ENCODE measurements at places on chromosomes 3 and 15.

DNA sequence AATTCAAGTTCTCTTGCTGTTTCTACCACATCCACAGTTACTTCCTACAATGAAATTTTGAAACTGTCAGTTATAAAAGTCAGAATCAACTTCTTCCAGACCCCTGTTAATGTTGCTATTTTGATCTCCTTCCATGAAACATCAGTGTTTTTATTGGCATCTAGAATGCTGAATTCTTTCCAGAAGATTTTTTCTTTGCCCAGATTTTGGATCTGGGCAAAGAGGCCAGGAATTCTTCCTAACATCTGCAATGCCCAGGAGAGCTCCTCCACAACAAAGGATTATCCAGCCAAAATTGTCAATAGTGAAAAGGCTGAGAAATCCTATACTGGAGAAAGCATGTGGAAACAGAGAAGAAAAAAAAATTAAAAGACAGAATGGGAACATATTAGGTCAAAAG lies 75.5 kb downstream of the SERPINI1 start:
- DNase-seq, result no peak

DNA sequence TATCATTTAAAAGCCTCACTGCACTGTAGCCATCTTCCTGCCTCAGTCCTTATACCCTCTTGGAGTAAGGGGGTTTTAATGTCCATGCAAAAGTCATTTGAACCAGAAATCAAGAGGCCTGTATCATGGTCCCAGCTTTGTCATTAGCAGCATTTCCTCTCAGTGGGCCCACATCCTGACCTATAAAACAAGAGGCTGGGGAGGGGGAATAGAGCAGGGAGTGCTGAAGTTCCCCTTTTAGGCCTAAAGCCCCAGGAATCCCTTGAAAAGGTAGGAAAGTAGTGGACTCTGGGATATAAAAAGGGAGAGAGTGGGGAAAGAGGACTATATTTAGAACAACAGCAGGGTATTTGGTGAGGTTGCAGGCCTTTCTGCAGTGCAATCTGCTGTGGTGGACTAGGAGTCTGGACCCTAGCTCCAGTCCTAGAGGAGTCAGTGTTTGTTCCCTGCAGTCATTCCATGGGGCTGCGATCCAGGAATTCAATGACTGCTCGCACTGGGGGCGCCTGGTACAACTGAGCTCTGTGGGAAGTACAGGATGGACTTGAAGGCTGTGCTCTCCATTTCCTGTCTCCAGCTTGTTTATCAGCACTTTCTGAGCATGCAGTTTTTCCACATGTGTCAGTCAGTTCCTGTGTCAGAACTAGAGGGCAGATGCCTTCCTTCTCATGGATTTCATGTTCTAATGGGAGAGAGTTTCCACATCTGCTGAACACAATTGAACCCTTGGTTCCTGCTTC lies 46.8 kb downstream of the PDHB start:
- no peak for DNase-seq

GRCh38 chr3:159914426-159914825 lies 74.2 kb upstream of the IL12A start:
- no peak for DNase-seq

DNA sequence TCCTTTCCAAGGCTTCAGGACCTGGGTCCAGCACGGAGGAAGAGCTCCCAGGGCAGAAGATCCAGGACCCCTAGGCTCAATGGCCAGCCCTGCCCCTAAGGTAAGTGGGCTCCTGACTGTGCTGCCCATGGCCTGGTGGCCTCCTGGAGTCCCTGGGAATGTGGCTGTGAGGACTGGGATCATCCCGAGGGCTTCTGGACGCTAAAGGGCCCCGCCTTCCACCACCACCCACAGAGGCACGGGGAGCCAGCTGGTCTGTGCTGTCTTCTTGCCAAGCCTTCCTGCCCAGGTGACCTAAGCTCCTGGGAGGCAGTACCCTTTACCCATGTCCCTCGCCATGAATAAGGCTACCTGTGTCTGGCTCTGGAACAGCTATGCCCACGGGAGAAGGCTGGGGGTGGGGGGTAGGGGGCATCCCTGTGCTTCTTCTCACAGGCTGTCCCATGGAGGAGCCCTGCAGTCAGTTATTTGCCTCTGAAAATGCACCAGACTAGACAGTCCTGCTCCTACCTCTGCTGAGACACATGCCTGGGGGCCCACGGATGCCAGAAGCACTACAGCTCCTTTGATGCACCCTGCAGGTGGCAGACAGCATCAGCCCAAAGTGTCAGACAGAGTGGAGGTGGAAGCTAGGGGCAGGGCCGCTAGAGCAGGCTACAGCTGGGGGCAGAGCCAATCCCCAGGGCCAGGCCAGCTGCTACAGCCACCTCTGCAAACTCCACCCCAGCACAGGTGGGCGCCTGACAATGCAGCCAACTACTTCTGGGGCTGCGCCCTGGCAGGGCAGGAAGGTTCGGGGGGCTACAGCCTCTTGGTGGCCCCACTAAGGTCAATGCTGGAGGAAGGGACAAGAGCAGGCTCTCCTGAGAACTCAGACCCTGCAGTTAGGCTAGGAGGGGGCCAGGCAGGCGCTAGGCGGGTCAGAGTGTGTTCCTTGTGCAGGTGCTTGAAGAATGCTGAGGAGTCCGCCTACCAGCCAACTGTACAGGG lies 90.9 kb downstream of the SEC22A start:
- no peak for DNase-seq

DNA sequence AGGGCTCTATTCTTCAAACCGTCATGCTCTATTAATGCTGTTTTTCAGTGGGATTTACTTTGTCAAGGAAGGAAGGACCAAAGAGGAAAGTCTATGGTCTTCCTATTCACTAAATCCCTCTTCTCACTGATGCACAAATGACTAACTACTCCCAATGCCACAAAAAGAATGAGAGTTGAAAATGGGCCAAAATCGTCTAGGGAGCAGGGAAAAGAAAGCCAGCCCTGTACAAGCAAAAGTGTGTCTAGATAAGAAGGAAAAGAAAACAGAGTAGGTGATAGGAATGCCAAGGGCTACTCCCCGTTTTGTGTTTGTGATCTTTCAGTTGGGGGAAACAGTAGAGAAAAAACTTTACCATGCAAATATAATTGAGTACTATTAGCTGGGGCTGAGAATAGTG lies 97.2 kb upstream of the TMCO5A start:
- DNase-seq, result no peak

- no peak for DNase-seq
Observed at GRCh38 chr3:76728426-76728825, 311.5 kb upstream of the ROBO2 start.

DNA sequence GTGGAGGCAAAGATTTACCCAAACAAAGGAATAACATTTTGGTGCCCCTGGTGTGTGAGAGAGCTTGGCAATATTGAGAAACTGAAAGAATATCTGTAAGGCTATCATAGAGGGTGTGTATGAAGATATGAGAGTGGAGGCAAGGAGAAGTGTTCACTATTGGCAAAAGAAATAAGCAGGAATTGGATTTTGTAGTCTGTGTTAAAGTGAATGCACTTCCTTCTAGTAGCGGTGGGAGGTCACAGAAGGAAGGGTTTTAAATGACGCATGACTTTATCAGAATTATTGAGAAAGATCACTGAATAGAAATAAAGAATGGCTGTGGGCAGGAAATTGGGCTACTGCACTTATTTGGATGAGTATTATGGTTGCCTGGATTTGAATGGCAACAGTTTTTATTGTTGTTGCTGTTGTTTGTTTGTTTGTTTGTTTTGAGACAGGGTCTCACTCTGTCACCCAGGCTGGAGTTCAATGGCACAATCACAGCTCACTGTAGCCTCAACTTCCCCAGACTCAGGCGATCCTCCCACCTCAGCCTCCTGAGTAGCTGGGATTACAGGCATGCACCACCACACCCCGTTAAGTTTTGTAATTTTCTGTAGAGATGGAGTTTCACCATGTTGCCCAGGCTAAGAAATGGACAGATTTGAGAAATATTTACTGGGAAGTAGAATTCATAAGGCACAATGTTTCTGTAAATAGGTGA lies 16.3 kb downstream of the MME start:
- DNase-seq, result no peak

DNA sequence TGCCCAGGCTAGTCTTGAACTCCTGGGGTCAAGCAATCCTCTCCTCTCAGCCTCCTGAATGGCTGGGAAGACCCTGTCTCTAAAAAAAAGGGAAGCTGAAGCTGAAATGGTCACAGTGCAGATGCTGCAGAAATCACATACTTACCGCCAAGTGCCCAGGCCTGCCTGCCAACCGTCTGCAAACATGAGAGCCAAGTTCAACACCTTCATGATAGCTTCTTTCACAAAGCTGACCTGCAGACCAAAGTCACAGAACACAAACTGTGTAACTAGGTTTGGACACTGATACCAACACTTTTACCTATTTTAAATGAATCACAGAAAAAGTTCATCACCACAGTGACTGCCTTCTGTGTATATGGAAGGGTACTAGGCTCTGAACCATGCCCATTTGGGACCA lies 22.8 kb upstream of the CYFIP1 start:
- DNase-seq, result no peak

DNA sequence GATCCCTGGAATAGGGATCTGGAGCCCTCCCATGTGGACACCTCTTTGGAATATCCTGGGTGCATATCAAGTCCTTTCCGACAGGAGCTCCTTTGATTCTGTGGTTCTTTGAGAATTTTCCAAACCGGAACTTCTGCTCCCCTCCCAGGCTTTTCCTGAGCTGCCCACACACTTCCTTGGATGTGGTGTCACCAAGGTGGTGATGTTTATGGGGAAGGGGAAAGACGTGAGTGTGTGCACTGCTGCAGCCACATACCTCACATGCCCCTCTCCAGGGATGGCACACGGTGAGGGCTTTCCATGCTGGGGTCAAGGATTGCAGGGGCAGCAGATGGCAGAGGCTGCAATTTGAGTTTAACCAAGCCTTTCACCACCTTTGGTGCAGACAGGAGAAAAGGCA lies 27.9 kb upstream of the PSTPIP1 start:
- DNase-seq, result no peak
